ENCODE measurements at places on chromosomes 5 and 9.

DNA sequence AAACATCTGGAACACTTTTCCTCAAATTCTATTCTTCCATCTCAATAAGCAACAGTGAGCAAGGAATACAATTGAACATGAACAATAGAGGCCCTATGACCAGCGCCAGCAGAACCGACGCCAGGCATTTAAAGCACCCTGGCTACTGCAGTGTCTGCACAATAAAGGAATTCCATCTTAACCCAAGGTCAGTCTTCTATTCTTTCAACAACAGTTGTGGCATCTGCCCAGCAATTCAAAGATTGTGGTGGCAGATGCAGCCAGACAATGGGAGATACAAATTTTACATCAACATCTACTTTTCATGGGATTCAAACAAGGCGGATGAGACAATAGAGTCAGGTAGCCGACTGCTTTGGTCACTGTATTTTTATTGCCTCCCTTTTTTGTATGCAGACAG, 65.9 kb downstream of the ELL2 start:
- DNase-seq = no peak

DNA sequence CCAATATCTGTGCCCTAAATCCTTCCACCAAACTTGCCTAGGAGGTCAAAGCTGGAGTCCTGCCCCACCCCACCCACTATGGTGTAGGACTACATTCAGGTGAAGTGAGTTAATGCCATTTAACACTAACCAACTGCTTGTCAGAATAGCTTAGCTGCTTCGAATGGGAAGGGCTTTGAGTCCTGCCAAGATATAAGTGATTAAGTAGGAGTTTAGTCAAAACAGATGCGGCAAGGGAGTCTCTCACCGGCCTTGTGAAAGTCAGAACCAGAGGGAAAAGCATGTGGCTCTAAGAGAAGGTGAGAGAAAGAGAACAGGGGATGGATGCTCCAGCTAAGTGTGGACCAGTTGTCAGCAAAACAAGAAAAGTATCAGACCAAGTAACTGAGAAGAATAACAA, 132.6 kb downstream of the SPOCK1 start:
- no peak for DNase-seq

- DNase-seq = no peak
These were observed 62.3 kb downstream of the HMCN2 start for GRCh38 chr9:130327781-130328348.

DNA sequence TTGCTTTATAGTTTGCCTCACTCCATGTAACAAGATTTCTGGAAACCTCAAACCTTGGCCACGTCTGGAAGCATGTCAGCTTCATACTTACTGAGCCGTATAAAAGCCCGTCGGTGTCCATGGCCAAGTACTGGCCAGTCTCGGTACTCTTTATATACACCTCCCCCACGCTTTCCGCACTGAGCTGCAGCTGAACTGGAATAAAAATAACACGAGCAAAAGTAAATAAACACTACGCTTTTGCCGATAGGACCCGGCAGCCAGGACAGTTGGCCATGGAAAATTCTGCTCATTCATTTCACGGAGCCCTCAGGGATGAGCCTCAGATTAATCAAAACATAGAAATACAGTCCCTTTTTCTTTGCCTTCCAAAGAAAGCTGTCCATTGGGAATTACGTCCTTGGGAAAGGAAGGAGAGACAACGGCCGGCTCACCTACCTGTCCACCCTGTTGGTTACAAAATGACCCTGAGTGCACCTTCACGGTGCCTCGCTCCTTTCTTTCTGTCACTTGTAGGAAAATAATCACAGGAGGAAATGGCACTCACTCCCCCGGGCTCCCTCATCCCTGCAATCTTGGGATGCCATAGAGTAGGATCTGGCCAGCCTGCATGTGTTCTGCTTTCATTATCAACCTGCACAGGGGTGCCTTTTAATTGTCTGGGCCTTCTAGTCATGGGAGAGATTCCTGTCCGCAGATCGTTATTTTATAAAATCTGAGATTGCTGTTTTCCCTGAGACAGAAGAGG, 85.1 kb downstream of the FGF1 start:
- DNase-seq = no peak

- no peak for DNase-seq
These were observed at the start of gene RGS3 for GRCh38 chr9:113463418-113464285. RGS3 (plus strand) TSS chr9:113463727; CDS start chr9:113463803, 76 bp downstream.

GRCh38 chr9:86183229-86184137, 76.0 kb downstream of the C9orf153 start:
- no peak for DNase-seq

DNA sequence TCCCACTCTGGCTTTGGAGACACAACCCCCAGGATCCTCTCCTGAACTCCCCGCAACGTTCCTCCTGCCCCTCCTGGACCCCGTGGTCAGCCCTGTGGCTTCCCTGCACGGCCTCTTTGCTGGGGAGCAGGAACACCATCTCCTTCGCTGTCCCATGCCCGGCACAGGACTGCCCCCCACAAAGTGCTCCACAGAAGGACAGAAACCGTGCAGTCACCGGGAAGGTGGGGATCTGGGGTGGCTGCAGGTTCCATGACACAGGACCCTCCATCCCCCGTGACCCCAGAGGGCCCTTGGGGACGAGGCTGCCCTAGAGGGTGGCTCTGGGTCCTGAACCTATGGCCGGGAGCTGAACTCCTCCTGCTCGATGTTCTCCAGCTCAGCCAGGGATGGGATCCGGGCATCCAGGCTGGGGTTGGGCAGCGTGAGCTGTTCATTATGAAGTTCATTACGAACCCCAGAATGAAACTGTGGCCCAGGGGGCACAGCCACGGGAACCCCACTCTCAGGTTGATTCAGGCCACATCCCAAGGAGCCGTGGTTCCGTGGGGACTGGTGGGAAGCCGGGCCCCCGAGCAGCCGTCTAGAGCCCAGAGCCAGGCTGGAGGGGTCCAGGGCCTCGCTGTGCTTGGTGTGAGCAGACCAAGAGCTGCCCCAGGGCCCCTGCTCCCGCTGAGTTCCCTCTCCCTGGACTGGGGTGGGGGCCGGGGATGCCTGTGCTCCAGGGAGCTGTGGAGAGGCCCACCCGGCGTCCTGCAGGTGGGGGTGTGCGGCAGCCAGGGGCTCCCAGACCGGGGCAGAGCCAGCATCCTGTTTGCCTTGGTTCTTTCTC, 684 bp upstream of the SLC6A19 start:
- DNase-seq = no peak

- DNase-seq = no peak
These were observed 70.2 kb upstream of the SLC27A6 start for GRCh38 chr5:128895122-128895521.

DNA sequence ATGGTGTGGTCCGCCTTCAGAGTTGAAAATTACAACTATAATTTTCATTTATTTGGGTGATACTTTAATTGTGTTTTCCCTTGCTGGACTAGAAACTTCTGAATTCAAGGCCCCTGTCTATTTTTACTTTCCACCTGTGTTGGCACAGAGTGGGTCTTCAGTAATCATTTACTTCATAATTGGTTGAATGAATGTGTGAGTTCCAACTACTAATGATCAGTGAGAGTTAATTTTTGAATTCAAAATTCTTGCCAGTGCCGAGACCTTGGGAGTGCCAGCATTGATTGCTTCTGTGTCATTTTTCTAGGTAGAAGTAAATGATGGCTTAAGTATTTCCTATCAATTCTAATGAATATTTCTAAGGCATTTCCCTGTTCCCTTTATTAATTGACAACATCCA, 61.4 kb downstream of the PARP8 start:
- no peak for DNase-seq

GRCh38 chr9:83722726-83723495, 15.2 kb upstream of the UBQLN1 start:
- no peak for DNase-seq

DNA sequence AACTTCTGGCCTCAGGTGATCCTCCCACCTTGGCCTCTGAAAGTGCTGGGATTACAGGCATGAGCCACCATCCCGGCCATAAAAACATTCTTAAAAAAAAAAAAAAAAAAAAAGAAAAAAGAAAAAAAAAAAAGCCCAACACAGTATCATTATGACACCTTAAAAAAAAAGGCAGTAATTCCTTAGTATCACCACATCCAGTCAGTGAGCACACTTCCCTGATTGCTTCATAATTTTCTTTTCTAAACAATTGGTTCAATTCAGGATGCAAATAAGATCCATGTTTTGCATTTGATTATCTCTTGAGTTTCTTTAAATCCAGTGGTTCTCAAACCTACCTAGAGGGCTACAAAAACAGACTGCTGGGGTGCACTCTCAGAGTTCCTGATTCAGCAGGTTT, 182.5 kb downstream of the CDK5RAP2 start:
- DNase-seq = no peak

GRCh38 chr5:134784241-134784920, 25.8 kb downstream of the DDX46 start:
- DNase-seq = no peak

DNA sequence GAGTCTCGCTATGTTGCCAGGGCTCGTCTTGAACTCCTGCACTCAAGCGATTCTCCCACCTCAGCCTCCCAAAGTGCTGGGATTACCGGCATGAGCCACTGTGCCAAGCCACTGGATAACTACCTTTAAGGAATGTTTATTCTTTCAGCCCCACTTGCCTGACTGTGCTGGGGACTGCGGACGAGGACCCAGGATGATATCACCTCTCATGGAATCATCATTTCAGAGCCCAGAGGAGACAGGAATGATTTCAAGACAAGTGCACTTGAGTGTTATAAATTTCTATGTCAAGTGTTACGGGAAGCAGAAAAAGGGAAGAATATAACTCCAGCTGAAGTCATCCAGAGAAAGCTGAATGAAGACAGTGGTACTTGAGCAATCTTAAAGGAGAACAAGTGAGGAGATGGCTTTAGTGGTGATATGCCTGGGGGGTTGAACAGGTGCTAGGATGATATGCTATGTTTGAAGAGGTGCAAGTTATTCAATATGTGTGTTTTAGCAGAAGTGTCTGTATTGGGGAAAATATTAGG, 109.3 kb downstream of the DCP2 start:
- DNase-seq = no peak

GRCh38 chr5:72760259-72760658, 56.2 kb upstream of the TNPO1 start:
- no peak for DNase-seq

DNA sequence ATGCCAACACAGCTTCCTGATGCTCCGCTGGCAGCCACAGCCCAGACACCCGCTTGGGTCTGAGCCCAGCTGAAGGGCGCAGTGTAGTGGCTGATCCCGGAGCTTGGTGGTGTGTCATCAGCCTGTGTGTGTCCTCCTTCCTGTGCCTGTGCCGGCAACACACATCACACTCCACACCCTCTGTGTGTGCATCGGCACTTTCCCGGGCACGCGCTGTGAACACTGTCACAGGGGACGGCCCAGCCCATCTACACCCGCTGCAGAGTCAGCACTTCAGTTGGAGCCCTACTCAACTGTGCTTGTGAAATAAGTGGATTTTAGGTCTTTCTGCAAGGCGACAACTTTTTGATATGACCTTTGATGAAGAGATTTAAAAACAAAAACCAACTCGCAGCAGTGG, 189.4 kb downstream of the IRX2 start:
- no peak for DNase-seq

GRCh38 chr5:169494941-169495548, 88.5 kb upstream of the SPDL1 start:
- no peak for DNase-seq

DNA sequence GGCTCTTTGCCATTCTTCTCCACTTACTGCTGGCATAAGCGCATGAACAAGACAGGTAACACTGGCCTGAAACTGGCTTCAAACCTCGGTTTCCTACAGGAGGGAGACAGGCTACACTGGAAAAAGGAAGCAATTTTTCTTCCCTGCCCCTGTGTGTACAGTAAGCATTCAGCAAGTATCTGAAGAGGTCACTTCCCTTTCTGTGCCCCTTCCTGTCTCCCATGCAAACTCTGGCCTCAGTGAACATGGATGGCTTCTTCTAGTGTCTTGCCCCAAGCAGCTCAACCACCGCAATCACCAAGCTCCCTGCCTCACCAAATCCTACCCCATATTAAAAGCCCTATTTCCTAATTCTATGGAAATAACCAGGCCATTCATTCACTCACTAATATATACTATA, 42.4 kb downstream of the SERINC5 start:
- no peak for DNase-seq

DNA sequence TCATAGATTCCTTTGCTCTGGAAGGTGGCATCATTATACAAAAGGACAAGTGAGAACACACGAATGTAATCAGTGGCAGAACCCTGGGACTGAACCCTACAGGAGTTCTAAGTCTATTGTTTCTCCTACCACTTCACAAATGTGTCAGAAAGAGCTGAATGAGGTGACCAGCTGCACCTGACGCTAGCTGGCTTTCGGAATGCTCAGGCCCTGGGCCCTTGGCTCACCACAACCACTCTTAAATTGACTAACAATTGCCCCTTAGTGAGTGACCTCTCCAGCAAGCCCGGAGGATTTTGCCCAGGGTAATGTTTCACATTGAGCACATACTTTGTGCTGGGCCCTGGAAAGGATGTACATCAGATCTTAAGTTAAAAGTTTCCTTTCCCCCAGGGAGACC, 41.2 kb upstream of the ABCA1 start:
- no peak for DNase-seq
